NCI-H446 treated with DMSO at 0.1 percent for 48 hours (cell line): ENCODE measurements at places on chromosomes 16 and 17.

DNA sequence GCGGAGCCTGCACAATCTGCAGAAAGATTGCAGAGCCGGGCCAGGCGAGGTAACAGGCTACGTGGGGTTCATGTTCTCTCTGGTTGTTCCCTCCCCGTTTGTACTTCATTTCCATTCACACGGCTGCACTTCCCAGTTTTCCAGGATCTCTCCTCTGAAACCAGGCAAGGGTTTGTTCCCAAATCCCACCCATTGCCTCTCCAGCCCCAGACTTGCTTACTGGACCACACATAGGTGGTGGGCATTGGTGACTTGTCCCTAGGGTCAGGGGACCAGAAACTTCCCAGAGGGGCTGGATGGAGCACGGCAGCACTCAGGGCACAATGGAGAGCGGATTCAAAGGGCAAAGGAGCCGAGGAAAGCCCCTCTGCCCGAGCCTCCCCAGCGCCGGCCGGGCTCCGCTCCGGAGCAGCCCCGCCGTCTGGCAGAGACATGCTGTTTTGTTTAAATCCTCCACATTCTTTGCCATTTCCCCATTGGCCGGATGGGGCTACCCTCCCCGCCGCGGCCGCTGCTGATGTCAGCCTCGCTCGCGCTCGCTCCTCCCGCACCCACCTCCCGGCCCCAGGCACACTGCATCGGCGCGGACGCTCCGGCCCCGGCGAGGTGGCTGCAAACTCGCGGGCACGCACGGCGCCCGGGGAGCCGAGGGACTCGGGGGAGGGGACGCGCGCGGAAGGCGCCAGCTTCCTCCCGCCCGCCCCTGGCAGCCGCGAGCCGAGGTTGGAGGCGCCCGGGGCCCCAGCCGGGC lies at the start of gene PITPNC1:
Gene PITPNC1 (plus strand): TSS at position 545 of the 751 bp plus-strand sequence.
- peak; percentile 69 for DNase-seq

- peak; percentile 39 for DNase-seq
Observed at GRCh38 chr17:52419229-52419641, 260.7 kb upstream of the CA10 start.

DNA sequence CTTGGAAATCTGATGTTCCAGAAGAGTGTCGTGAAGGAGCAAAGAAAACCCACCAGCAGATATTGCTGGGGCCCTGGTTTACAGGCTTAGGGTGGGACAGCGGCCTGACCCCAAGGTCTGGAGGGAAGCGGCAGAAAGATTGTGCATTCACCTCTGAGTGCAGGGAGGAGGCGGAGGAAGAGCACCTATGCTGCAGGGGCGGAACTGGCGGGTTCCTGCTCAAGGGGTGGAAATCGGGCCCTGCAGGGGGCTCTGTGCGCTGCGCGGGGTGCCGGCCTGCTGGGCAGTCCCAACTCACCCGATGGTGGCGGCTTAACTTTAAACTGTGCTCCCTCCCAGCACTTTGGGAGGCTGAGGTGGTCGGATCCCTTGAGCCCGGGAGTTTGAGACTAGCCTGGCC lies 47.5 kb downstream of the COX4I1 start:
- no peak for DNase-seq

DNA sequence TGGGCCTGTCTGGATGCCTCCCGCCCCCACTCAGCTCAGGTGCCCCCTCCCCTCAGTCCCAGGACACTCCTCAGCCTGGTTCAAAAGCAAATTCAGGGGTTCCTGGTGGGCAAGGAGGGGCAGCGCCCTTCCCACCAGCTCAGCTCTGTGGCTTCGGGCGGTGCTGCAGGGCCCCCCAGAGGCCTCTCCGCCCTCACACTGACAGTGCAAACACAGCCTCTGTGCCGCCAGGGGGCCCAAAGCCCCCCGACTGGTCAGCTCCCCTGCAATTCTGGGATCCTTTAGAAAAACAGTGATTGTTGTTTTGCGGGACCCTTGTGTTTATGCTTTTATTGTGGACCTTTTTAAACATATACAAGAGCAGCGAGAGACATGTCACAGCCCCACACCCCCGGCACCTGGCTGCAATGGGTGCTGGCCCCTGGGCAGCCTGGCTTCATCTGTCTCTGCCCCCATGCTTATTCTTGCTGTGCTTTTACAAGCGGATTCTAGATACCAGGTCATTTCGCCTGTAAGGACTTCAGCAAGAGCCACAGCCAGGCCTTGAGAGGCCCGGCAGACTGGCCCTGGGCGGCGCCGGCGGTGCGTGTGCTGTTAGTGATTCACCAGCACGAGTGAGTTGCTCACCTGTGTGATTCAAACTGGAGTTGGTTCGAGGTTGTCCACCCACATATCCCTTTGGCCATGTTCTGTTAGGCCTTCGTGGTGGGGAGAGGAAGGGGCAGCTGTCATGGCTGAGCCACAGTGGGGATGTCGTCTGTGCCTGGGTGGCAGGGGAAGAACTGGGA lies 21.2 kb downstream of the ZNF469 start:
- no peak for DNase-seq

- DNase-seq = no peak
Observed at GRCh38 chr16:69049603-69050375, 55.7 kb upstream of the HAS3 start.

DNA sequence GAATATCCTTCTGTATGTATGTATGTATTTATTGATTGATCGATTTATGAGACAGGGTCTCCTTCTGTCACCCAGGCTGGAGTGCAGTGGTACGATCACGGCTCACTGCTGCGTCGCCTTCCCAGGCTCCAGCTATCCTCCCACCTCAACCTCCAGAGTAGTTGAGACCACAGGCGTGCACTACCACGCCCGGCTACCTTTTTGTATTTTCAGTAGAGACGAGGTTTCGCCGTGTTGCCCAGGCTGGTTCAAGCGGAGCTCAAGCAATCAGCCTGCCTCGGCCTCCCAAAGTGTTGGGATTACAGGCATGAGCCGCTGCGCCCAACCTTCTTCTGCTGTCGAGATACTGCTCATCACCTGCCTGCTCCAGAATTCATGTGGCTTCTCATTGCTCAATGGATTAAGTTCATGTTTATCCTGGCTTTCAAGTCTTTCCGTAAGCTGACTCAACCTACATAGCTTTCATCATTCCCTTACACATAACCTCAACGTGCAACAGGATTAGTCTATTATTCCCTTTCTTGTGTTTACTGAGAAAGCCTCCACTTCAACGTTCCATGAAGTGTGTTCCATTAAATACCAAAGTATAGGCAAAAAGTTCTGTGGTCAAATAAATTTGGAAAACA lies 13.6 kb downstream of the TAC4 start:
- DNase-seq = no peak

DNA sequence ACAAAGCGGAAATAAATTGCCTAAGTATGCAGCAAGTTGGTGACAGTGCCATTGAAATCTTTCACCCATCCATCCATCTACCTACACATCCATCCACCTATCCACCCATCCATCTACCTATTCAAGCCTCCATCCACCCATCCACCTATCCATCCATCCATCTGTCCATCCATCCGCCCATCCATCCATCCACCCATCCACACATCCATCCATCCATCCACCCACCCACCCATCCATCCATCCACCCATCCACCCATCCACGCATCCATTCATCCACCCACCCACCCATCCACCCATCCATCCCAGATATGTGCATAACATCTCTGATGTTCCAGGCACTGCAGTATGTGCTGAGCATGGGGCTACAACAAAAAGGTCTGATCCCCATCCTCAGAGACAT lies 277.5 kb downstream of the IRF8 start:
- no peak for DNase-seq

- DNase-seq = no peak
Observed at GRCh38 chr16:48353565-48354163, 31.5 kb downstream of the SIAH1 start.

GRCh38 chr17:69466905-69467667 lies 52.6 kb downstream of the MAP2K6 start:
- DNase-seq = no peak
